ENCODE measurements at places on chromosomes 5 and 9.

DNA sequence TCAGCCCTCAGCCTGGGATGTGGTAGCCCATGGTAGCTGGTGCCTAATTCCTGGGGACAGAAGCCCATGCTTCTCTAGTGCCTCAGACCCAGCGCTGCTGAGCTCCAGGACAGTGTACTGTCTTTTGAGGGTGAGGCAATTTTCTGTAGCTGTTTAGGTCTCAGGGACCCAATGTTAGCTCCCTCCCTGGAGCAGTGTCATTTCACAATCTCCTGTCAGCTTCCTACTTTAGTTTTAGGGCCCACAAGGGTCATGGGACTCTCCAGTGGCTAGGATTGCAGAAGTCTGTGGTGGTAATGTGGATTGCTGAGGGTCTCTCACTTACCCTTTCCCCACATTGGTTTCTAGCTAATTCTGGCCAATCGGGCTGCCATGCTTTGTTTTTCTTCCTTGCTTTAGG, 67.7 kb upstream of the CCL21 start:
- DNase-seq, result no peak

- no peak for DNase-seq
Measured at GRCh38 chr9:22514871-22515270, 68.2 kb downstream of the DMRTA1 start.

DNA sequence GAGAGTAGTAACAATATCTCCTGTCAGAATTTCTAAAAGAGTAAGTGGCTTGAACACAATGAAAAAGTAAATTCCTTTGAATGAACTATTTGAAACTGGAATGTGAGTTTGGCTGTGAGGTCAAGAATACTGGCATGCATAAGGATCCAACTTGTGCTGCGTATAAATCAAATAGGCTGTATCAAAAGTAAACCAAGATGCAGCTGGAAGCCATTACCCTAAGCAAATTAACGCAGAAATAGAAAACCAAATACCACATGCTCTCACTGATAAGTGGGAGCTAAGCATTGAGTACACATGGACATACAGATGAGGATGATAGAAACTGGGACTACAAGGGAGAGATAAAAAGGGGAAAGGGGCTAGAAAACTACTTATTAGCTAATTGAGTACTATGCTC, 24.0 kb upstream of the SRFBP1 start:
- no peak for DNase-seq

DNA sequence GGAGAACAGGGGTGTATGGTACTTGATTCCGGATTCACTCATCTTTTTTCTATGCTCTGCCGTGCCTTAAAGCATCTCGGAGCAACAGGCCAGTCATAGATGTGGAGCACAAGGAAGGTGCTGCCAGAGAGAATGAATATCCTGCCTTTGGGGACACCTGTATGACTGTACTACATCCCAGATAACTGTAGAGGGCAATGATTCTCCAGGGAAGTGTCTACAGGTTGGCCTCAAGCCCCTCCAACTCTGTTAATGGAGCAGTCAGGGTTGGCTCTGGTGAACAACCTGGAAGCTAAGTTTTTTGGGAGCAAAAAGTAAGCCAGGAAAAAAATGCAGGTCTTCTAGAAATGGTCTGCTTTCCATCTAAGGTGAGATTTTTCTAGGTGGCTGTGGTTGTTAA, 71.0 kb downstream of the NREP start:
- no peak for DNase-seq

DNA sequence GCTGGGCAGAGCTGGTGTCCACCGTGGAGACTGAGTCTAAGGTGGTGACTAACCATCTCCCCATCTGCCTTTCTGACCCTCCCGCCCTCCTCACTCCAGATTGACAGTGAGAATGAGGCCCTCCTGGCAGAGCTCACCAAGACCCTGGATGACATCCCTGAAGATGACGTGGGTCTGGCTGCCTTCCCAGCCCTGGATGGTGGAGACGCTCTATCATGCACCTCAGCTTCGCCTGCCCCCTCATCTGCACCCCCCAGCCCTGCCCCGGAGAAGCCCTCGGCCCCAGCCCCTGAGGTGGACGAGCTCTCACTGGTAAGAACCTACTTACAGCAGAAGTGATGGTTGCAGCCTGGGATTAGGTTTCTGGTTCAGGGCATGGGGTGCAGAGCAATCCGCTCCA, 96.5 kb downstream of the PPARGC1B start:
- DNase-seq, result no peak

DNA sequence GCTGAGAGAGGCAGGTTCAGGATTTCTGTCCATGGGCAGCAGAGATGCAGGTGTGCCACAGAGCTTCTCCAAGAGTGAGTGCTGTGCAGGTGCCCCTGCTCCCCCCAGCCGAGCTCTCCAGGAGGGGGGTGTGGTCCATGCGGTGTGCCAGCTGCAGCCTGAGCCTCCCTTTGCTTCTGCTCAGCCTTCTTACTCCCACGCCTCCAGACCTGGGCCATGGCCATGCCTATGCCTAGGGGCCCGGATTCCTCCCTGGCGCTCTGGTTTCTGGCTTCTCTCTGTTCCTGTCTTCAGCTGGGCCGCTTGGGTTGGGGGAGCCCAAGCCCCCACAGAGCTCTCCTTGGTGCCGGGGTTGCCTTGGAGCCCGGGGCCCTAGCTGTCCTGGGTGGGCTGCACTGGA, 133.3 kb downstream of the CACNA1B start:
- DNase-seq, result no peak

DNA sequence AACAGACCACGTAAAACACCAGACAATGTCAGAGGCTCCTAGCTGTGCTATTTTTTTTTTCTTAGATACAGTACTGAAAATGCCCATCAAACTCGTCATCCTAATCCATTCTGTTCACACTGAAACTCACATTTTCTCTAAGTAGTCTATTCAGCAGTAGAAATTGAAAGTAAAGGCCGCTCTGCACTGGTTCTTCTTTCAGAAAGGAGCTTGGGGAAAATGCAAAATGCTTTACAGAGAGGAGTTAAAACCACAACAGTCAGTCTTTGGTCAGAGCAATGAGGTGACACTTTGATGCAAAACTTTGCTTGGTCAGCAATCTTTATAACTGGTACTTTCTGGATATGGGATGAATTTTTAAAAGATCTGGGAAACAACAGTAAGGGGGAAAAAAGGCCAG, 43.8 kb upstream of the SUSD1 start:
- DNase-seq, result no peak

GRCh38 chr5:170701334-170701733, 82.2 kb upstream of the GABRP start:
- DNase-seq, result no peak

DNA sequence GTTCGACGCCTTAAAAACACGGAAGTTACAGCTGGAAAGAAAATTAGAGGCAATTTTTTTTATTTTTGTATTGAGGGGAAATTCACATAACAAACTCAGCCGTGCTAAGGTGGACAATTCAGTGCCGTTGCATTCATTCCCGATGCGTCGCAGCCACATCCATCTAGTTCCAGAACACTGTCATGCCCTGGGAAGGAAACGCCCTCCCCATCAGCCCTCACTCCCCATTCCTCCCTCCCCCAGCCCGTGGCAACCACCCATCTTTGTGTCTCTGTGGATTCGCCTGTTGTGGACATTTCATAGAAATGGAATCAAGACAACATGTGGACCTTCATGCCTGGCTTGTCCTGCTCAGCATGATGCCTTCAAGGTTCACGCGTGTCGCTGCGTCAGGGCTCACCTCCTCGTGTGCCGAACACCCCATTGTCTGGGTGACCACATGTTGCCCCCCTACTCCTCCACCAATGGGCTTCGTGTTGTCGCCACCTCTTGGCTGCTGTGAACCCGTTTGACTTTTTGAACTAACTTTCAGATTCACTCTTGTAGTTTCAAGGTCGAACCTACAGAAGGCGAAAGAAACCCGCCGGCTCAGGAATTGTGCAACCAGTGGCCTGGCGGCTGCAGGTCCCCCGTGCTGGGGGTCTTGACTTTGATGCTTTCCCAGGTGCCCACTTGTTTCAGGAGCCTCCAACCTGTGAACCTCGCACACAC, 17.4 kb upstream of the CAMSAP1 start:
- DNase-seq, result no peak

DNA sequence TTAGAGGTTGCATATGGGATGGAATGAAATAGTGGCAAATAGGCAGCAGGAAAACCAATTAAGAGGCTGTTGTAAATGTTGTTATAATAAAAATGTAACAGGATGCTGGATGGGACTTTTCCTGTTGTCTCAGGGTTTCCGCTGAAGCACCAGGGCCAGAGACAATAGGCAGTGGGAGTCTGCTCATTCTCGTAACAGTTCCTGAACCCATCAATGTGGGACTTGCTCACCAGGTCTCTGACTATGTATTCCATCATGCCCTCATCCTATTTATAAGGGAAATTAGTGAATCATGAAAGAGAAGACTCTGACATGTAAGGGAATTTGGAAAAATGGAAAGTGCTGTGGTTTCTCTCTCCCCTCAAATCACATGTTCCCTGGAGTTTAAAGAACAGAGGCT, 23.5 kb upstream of the SSBP2 start:
- DNase-seq, result no peak

- DNase-seq, result no peak
Measured at GRCh38 chr9:81244631-81245030, 444.7 kb downstream of the TLE1 start.

DNA sequence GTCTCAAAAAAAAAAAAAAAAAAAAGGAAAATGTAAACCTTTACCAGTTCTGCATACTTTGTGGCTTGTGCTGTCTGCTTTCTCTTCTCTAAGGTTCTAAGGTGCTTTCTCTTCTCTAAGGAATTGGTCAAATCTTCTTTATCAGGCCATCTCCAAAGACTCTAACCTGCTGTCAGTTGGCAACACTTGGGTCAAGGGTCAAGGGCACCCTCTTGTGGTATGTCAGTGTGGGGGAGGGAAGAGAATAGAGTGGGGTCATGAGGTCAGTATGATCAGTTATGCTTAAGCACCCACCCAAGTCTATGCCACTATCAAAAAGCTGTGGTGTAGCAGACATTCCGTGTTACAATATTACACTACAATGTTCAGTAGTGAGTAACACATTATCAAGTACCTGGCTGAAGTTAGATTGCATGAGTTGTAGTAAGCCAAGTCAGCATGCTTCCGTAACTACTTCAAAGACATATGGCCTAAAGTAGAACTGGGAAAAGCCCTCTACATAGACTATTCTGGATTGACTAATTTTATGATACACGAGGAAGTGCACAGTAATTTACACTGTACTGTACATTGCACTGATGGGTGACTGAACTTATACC, 25.0 kb upstream of the CCL28 start:
- DNase-seq, result no peak

DNA sequence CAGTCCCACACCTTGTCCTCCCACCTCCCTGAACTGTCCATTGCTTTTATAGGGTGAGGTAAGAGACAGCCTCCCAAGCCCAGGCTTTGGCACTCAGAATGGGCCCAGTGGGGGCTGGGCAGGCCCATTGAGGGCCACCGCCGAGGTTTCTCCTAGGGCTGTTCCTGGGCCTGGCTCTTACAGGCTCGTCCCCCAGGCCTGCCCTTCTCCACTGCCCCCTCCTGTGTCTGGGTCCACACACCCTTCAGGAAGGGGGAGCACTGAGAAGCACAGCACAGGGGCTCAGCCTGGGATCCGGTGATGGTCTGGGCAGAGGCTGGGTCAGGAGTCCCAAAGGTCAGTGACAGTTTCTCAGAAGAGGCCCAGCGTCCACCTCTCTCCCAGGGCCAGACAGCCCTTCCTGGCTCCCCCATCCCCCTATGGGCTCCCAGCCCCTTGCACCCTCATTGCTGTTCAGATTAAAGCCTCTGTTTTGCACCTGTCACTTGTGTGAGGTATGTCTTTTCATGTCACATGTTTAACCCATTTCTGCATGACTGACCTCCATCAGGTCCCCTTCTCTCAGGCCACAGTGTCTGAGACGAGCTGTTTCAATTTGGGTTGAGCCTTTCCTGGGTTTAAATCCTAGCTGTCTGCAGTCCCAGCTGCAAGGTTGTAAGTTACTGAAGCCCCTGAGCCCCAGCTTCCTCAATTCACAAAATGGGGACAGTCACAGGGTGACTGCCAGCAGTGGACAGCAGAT, 29.4 kb downstream of the IER5L start:
- no peak for DNase-seq

DNA sequence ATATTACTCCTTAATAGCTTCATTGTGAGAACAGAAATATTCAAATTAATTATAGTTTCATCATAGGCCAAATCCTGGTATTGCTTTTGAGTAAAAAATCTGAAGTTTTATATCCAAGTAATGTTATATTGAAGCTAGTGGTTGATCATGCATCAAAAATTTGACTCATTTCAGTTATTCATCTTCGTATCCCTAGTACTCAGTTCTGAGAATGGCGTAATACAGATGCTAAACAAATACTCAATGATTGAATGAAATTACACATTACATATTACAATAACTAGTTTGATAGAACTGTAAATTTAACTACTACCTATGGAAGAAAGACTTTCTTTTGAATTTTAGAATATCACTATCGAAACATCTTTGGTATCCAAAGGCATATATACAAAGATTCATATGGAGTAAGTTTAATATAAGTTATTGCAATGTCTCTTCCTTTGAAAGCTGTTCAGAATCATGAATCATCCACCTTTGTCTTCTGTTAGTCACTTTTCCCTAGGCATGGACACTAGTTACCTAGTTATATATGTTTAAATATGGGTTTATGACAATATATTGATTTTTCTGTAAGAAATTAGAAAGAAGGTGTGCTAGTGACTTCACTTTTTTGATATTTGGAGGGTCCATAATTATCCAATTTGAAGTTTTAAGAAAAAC, 5.0 kb upstream of the ZNF462 start:
- no peak for DNase-seq

DNA sequence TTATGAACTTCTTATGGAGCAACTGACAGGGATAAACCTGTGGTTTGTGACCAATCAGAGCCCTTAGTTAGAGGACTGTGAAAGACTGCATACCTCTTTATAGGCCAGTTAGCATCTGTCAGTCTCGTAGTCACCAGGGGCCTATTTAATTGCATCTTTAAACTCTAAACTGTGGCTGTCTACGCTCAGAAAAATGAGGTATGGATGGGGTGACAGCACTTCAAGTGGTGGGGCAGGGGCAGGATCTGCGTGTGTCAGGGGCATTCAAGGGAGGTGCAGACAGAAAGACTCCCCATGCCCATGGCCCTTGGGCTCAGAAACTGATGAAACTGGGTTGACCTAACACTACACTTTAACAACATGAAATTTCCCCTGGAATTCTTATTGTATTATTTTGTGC, 132.6 kb upstream of the TBCA start:
- DNase-seq, result no peak

DNA sequence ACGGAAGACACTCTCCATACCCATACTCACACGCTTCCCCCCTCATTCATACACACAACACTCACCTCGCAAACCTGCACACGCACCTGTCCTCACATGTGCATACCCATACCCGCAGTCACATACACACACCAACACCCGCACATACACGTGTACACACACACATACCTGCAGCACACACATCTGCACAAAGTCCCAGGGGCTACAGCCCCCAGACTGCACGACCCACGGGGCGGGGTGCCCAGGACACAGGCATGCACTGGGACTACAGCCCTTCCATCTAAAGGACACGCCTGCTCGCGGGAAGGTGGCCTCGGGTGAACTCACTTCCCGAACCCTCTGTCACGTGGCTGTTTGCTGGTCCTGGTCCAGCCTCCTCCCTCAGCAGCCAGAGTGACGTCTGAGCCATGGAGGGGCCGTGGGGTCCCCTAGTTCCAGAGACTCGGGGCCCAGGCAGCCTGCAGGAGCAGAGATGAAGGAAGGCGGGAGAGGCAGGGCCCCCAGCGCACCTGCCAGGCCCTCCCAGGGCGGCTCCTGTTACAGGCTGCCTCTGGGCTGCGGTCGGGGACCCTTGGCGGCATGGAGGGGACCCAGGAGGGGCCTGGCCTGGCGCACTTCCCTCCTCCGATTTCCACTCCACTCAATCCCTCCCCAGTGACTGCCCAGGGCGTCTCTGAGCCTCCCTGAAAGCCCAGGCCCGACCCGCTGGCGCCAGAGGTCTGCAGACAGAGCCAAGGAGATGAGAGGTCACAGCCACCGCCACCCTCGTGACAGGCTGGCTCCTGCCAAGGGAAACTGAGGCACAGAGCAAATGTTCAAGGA, 8.1 kb downstream of the SLC12A7 start:
- no peak for DNase-seq

Data from activated CD4-positive, CD25-positive, alpha-beta regulatory T cell (primary cell).